ENCODE measurements at places on chromosomes 6 and 20.

DNA sequence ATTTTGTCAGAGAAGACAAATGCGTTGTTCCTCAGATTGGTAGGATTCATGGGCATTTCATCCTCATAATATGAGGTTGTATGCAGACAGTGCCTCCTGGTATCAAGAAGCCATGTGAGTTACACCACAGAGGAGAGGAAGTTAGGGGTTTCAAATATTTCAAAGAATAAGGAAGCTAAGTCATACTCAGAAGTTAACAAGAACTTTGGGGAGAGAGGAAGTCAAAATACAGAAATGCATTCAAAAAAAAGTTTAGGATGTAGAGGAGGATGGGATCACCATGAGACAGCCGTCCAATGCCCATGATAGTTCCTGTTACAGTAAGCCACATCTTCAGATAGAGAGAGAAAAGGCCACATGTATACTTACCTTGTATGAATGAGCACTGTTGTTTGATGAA lies 22.3 kb downstream of the HLA-DOB start:
- no peak for DNase-seq

GRCh38 chr6:111566873-111567517 lies 38.7 kb downstream of the TRAF3IP2 start:
- no peak for DNase-seq

GRCh38 chr6:104019075-104019753 lies 840.5 kb downstream of the HACE1 start:
- no peak for DNase-seq

- no peak for DNase-seq
These were observed at the start of gene DST for GRCh38 chr6:56642366-56643261. DST (minus strand) TSS chr6:56642889.

- peak; percentile 8 for DNase-seq
These were observed 14.5 kb downstream of the REV3L start for GRCh38 chr6:111468329-111469012.

DNA sequence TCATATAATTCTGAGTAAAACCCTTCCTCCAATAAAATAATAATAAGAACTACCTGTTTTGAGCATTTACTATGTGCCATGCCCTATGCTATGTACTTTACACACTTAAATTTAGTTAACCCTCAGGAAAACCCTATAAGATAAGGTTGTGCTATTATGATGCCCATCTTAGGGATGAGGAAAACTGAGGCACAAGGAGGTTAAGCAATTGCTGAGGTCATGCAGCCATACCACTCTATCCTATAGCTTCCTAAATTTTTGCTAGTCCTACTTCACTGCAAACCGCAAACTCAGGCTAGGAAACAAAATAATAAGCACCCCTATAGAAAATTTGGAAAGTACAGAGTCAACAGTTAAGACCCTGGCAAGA lies 38.9 kb upstream of the GFOD1 start:
- DNase-seq, result no peak

DNA sequence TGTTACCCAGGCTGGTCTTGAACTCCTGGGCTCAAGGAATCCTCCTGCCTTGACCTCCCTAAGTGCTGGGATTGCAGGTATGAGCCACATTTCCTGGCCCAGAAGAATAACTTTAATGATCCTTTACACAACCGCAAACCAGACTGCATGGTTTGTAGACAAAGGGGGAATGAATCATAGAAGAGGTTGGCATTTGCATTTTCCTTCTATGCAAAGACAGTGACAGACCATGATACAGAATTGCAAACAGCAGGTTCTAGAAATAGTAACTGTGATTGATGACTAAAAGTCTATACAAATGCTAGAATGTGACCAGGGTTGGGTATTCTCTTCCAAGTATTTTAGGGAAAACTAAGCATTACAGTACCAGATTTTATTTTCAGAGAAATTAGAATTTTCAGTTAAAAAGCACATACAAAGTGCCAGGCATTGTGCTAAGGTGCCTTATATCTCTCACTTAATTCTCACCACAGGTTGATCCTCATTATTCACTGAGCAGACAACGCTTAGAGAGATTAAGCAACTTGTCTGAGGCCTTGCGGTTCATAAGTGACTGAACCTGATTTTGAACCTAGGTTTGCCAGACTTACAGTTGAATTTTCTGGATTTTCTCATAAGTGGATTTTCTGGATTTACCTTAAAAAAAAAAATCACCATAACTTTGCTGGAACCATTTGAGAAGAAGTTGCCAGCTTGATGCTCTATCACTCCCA lies 146.6 kb downstream of the ZFAND3 start:
- no peak for DNase-seq

DNA sequence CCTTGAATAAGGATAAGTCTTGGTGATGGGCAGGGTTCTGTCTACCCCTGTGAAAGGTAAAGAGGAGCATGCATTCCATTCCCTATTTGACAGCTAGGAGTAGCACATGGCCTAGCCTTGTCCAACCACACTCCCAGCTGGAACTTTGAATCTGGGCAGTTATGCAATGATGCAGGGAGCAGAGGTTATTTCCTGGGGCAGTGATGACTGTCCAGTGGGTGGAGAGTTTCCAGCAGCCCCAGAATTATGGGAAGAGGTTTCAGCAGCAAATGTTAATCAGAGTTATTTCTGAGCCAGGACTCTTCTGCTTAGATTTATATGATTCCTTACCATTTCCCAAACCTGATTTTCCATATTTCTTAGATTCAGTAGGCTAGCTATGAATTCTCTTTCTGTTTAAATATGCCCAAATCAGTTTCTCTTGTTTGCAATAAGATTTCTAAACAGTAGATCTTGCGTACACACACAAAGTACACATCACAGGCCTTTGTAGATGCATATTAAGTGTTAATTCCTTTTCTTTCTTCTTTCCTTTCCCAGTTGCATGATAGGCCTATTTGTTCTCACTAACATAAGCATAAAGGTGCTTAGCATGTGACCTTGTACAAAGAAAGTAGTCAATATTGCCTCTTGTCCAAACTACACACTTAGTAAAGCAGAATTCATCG lies 17.3 kb upstream of the TXLNB start:
- no peak for DNase-seq

DNA sequence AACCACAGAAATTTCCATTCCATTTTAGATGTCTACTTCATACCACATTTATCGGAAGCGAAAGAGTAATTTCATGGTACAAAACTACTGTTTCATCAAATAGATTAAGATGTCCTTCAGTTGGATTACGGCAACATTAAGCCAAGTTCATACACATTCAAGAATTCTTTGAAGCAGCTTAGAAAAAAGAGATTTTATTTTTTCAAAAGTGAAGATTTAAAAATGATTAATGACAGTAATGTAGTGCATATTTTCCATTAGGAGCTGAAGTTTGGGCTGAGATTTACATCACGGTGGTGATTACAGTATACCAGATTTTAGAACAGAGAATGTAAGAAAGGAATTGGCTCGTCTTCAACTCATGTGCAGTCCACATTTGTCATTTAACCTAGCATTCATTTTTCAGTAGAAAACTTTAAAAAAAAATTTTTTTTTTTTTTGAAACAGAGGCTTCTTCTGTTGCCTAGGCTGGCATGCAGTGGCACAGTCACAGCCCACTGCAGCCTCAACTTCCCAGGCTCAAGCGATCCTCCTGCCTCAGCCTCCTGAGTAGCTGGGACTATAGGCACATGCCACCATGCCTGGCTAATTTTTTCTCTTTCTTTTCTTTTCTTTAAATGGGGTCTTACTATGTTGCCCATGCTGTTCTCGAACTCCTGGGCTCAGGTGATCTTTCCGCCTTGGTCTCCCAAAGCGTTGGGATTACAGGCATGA lies 1.9 kb downstream of the SYNJ2 start:
- DNase-seq, result no peak

DNA sequence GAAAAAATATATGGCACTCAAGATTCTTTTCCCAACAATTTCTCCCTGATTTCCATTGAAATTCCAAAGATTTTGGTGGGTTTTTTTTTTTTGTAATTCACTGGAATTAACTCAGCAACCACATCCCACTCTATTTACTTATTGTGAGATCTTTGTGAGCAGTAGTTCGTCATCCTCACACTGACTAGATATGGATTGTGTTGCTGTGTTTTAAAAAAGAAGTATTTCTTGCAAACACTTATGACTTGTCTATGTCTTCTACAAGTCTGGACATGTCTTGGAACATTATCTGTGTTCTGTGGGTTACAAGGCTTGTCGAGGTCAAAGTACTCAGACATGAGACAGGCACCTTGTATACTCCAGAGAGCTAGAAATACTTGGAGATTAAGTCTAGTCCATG lies 7.3 kb upstream of the TENT5A start:
- DNase-seq, result no peak

DNA sequence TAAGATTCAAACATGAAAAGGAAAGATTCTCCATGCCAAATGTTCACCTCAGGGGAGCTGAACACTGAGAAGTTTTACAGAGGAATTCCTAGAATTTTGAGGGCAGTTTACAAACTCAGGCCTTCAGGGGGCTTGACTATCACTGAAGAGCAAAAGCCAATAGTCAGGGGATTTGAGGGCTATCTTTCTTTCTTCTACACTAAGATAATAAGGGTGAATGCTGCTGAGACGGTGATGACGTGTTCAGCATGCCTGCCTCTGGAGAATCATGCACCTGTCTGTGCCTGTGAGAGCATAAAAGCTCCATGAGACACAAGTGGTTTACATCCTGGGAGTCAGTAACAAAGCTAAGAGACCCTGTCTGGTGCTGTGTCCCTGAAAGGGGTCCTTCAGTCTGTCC lies 1085.6 kb downstream of the KIF16B start:
- no peak for DNase-seq

Data from stimulated activated CD8-positive, alpha-beta memory T cell treated with anti-CD3 and anti-CD28 coated beads, Interleukin-2, amount 100 ng/mL, for 48 hours (primary cell).